ENCODE measurements at places on chromosomes 4 and X.

DNA sequence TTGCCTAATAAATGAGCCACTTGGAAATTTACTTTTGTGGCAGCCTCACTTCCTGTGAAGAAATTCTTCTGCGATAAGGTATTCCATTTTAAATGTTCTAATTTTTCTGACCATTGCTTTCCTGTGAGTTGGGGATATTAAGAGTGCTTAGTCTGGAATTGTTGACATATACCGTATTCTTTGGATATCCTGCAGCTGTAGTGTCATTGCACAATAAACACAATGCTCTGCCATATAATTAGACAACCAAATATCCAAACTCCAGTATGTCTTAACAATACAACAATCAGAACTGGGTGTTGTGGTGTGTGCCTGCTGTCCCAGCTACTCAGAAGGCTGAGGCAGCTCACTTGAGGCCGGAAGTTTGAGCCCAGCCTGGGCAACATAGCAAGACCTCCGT lies 99.4 kb downstream of the LUZP4 start:
- DNase-seq, result no peak

DNA sequence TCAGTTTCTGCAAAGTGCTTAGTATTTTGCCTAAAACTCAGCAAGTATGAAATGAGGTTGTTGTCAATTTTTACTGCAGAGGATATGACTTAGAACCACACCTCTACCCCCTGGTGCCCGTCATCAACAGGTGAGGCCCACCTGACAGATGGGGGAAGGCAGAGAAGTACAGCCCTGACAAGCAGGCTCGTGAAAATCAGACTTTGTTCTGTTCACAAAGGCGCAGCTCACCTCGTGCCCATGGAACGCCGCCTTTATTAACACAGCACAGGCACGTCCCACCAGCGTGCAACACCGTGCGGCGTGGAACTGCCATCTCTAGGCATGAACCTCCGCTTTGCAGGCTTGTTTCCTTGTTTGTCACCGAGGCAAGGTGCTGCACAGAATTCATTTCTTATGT lies 13.3 kb downstream of the CYP4V2 start:
- DNase-seq, result no peak

DNA sequence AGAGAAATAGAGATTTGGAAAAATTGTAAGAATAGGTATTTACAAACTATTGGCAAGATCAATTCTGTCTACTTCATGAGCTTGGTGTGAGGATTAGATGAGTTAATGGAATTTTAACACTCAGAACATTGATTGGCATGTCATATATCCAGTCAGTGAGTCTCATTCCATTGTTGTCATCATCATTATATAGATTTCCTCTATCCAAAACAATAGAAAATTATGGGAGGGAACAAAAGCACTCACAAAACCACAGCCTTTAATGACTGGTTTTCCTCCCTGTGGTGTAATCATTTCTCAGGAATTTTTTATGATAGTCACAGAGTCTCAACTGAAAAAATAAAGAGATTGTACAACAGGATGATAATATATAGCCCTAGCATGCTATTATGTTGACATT lies 21.1 kb downstream of the KLHL5 start:
- no peak for DNase-seq

DNA sequence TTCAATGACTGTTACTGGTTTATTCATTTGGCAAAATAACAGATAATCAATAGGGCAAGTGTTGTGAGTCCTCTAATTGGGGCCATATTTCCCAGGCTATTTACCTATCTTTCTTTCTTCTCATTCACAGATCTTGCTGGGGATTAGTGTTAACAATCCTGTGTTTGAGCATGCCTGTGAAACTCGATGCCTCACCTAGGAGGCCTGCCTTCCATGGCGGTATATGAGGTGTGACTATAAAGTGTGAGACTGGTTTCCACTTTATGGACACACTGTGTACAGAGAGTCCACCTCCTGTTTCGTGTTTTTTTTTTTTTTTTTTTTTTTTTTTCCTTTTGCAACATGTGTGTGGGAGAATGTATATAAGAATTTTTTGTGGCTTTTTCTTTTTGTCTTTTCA lies 199.3 kb downstream of the BMPR1B start:
- no peak for DNase-seq

DNA sequence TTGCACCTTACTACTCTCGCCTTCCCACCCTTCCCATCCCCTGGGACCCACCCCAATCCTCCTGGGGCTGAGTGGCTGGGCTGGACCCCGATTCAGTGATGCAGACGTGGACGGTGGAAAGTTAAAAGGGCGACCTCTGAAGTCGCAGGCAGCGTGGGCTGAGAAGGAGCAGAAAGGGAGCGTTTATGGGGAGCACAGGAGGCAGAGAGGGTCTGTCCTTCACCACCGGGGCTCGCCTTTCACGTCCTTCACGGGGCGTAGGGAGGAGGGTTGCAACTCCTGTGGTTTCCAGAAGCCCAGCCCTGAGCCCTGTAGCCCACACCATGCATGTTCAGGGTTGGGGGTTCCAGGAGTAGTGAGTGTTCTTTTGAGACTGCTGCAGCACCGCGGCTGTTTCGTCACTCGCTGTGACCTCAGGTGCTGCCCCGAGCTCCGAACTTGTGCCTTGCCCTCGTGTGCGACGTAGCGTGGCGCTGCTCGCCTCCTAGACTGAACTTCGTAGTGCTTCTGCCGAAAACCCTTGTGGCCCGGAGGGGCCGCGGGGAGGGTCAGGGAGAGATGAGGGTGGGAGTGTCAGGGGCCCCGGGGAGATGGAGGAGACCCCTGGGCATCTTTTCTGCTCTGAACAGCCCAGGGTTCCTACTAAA lies 1.6 kb downstream of the NHS start:
- no peak for DNase-seq

DNA sequence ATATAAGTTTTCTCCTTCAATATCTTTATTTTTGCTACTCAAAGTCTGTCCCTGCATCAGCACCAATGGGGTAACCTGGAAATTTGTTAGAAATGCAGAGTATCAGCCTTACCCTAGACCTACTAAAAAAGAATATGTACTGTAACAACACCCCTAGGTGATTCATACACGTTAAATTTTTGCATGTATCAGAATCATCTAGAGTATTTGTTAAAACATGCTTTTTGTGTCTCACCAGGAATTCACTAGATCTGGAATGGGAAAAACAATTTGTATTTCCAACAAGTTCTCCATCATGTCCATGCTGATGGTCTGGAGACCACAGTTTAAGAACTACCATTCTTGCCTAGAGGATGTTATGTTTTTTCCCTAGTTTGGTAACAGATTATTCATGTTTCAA lies 196.0 kb upstream of the EDNRA start:
- no peak for DNase-seq
